Natural killer cell treated with Interleukin-12 subunit alpha and Interleukin-12 subunit beta and Interleukin-15 and Interleukin-18, amount 100 ng/mL, for 72 hours (primary cell): ENCODE measurements at places on chromosomes 11 and 22. TPM values are rescaled to one million over a fixed set of nuclear protein-coding genes. Genes with fewer than 3 reads are reported as not detected.

CCDC116 gene
- total RNA-seq = 2.0 TPM

DNA sequence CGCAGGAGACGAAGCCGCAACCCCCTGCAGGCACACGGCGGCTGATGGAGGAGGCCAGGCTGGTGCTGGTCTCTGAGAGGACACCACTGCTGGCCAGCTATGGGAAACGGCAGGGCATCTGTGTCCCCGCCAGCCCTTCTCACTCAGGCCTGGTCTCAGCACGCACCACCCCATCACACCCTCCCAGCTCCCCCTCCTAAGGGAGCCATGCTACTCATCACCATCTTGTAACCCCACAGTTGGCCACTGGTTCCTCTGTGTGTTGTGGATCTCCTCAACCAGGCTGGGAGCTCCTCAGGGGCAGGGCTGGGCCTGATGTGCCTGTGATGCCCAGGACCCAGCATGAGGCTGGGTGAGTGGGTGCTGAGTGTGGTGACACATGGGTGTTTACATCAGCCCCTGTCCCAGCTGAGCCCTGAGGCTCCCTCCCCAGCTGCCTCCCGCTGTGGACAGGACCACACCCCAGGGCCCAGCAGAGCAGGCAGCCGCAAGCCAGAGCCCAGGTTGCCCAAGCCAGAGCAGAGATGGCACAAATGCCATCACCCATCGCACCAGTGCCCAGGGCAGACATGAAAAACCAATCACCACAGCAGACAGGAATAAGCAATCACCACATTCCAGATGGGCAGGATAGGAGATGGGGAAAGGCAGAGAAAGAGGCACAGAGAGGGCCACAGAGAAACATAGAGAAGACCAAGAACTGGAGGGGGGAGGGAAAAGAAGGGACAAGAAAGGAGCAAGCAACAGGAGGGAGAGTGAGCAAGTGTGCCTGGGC is 8.2 kb downstream of the ARVCF start:
- H3K27ac ChIP-seq = no peak overlapping the region
- H3K4me1 ChIP-seq = no peaks in the 10 kb centered on the region
- H3K4me3 ChIP-seq = no peak overlapping the region
- H3K27me3 ChIP-seq = no peaks in the 10 kb centered on the region
- no peak for DNase-seq

SAA4 gene
- total RNA-seq = not detected

DRD4 gene
- total RNA-seq = 0.48 TPM

- H3K36me3 ChIP-seq = peaks cover 2% of the 10 kb centered on the region
- H3K27ac ChIP-seq = peak overlapping the region; percentile 91
- no peaks in the 10 kb centered on the region for H3K27me3 ChIP-seq
- H3K4me1 ChIP-seq = peaks cover 78% of the 10 kb centered on the region
Measured at GRCh38 chr11:118240999-118241763, 11.0 kb downstream of the MPZL3 start.

IFTAP gene
- 2.2 TPM for total RNA-seq
